Cerebellar cortex (tissue), 1 donor: ENCODE measurements at places on chromosomes 5 and 9.
A peak's percentile ranks its signal among the peaks of the same experiment; 100 is the strongest.

GRCh38 chr9:8365029-8365428 lies 565.5 kb upstream of the DMAC1 start:
- DNase-seq, result no peak

GRCh38 chr5:107563959-107564544 lies 106.7 kb downstream of the EFNA5 start:
- no peak for DNase-seq

DNA sequence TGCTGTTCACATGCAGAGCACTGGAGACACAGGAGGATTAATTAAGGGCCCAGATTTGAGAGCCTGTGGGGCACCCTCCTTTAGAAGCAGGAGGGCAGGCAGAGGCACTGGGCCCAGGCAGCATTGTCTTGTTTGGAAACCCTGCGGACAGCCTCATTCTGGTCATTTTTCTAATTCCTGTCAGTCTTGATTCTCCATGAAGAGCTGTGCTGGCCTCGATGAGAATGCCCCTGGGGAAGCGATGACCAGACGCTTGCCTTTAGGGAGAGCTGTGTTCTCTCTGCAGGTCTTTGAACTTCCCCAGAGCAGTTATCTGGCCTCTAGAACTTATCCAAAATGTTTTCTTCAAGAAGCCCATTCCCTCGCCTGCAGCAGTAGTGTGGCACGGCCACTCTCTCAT lies 117.8 kb upstream of the PTCH1 start:
- no peak for DNase-seq

DNA sequence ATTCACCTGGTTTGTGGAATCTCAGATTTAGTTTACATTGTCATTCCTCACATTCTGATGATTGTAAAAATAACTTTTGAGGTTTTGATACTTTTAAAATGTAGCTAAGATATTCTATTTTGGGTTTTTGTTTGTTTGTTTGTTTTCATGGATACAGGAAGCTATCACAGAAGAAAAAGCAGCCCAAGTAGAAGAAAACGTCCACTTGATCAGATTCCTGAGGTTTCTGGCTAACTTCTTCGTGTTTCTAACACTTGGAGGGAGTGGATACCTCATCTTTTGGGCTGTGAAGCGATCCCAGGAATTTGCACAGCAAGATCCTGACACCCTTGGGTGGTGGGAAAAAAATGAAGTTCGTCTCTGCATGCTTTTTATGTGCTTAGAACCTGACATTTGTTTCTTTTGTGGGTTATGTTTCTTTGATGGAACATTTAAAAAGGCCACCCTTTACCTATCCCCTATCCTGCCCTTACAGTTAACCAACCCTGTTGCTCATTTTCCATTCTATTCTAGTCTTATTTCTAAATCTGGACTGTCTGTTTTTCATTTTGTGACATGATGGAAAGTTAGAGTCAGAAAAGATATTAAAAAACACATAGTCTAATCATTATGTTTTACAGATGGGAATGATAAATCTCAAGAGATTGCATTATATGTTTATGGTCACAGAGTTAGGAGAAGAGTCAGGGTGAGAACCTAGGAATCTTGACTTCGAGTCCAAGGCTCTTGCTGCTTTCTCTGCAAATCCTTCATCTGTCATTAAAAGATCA lies 163.7 kb downstream of the ALDH1A1 start:
- no peak for DNase-seq

DNA sequence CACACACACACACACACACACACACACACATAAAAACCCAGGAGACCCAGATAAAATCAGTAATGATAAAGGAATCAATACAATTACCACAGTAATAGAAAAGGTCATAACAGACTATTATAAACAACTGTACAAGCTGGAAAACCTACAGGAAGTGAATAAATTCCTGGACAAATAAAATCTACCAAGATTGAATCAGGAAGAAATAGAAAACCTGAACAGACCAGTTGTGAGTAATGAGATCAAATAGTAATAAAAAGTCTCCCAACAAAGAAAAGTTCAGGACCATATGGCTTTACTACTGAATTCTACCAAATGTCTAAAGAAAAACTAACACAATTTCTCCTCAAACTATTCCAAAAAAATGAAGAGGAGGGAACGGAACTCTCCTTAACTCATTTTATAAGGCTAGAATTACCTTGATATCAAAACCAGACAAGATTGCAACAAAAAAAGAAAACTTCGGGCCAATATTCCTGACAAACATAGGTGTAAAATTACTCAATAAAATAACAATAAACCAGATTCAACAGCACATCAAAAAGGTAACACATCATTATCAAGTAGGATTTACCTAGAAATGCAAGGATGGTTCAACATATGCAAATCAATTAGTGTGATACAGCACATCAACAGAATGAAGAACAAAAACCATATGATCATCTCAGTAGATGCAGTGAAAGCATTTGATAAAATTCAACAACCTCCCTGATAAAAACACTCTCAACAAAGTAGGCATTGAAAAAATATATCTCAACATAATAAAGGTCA lies 325.2 kb upstream of the POU5F2 start:
- no peak for DNase-seq

DNA sequence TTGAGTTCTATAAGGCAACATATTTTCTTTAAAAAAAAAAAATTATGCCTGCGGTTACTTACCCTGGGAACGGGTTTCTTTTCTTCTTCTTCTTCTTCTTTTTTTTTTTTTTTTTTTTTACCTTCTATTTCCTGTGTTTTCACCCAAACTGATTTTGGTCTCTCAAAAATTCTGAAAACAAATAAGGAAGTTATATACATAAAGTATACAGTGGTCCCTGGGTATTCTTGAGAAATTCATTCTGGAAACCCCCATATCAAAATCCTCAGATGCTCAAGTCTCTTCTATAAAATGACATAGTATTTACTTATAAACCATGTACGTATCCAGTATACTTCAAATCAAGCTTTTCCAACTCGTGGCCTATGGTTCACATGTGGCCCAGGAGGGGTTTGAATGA lies 326.7 kb downstream of the MAT2B start:
- DNase-seq, result no peak

GRCh38 chr9:91197232-91198181 lies 164.2 kb downstream of the AUH start:
- no peak for DNase-seq

DNA sequence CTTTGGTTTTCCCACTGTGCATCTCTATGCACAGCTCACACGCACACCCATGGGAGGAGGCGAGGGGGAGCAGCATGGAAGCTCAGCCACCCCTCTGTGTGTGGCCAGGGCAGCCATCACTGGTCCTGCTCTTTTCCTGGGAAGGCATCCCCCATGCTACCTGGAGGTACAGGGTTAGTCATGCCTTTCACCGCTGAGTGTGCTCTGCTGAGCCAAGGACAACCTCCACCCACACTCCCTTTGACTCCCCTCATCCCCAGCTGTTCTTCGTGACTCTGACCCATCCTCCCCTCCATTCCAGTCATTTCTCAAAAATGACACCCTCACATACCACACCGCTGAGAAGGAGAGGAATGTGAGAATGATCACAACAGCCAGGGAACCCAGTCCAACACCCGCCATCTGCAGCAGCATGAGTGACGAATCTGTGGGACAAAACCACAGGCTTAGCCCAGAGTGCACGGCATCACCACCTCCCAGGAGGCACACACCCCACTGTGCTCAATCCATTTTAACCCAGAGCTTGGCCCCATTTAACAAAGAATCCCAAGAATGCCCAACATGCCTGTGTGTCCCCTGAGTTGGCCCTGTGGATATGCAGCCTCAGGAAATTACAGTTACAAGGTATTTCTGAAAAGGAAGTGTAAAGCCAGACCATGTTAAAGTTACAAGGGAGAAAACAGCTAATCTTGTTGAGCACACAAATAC lies 133.4 kb downstream of the SUSD1 start:
- DNase-seq, result peak; percentile 95

- DNase-seq, result no peak
These were observed 11.6 kb upstream of the CEL start for GRCh38 chr9:133050142-133050541.

DNA sequence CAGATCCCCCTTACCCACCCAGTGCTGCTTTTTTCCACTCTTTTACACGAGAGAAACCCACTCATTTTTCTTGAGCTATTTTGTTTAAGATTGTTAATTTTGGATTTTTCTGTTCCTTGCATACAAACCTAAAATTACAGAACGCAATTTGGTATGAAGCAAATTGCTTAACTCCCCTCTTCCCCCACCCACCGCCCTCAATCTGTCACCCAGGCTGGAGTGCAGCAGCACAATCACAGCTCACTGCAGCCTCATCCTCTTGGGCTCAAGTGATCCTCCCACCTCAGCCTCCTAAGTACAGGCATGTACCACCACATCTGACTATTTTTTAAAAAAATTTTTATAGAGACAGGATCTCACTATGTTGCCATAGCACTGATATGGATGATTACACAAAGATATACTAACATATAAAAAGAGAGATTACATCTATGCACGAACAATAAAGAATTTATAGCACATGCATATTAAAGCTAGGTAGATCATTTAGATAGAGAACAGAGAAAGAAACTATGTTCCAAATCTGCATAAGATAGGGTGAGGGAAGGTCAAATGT lies 203.6 kb downstream of the PIK3R1 start:
- no peak for DNase-seq

- DNase-seq, result no peak
These were observed 15.5 kb downstream of the SLC44A1 start for GRCh38 chr9:105259731-105260612.
